ENCODE measurements at places on chromosomes 3 and 15. TPM values are rescaled to one million over a fixed set of nuclear protein-coding genes. Genes with fewer than 3 reads are reported as not detected.

- no peak for DNase-seq
- H3K4me1 ChIP-seq, result no peaks in the 10 kb centered on the region
- H3K36me3 ChIP-seq, result no peaks in the 10 kb centered on the region
- H3K4me3 ChIP-seq, result no peak overlapping the region
- H3K27me3 ChIP-seq, result no peaks in the 10 kb centered on the region
Measured at GRCh38 chr15:48602358-48603122, 43.0 kb downstream of the FBN1 start.

- H3K4me3 ChIP-seq, result no peak overlapping the region
- no peaks in the 10 kb centered on the region for H3K4me1 ChIP-seq
- H3K27ac ChIP-seq, result no peak overlapping the region
Measured at GRCh38 chr15:29542994-29543393, 273.4 kb upstream of the NSMCE3 start.

- DNase-seq, result no peak
- no peaks in the 10 kb centered on the region for H3K36me3 ChIP-seq
- no peak overlapping the region for H3K27ac ChIP-seq
- H3K27me3 ChIP-seq, result no peaks in the 10 kb centered on the region
- no peaks in the 10 kb centered on the region for H3K4me1 ChIP-seq
Measured at GRCh38 chr3:162376761-162377160, 880.2 kb downstream of the OTOL1 start.

- no peaks in the 10 kb centered on the region for H3K27me3 ChIP-seq
- H3K36me3 ChIP-seq, result no peaks in the 10 kb centered on the region
- peak; percentile 70 for DNase-seq
- no peak overlapping the region for H3K27ac ChIP-seq
Measured at GRCh38 chr3:24773798-24774197, 279.1 kb upstream of the THRB start.

DNA sequence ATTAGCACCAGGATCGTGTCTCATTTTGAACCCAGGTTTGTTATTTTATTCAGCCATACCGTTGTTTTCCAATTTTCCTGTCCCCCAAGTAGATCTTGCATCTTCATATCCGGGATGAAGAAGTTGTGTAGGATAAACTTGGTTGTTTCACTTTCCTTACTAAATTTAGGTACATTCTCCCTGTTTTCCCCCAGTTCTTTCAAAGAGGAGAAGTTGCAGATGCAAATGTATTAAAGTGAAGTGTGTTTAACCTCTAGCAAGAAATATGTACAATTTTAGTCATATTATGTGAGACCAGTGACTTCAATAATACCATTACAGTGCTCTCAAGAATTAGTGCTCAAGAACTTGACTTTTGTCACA, 1.3 kb downstream of the ATXN7 start:
- no peak overlapping the region for H3K27ac ChIP-seq
- peaks cover 8% of the 10 kb centered on the region for H3K4me1 ChIP-seq
- H3K4me3 ChIP-seq, result peak overlapping the region; percentile 97

DNA sequence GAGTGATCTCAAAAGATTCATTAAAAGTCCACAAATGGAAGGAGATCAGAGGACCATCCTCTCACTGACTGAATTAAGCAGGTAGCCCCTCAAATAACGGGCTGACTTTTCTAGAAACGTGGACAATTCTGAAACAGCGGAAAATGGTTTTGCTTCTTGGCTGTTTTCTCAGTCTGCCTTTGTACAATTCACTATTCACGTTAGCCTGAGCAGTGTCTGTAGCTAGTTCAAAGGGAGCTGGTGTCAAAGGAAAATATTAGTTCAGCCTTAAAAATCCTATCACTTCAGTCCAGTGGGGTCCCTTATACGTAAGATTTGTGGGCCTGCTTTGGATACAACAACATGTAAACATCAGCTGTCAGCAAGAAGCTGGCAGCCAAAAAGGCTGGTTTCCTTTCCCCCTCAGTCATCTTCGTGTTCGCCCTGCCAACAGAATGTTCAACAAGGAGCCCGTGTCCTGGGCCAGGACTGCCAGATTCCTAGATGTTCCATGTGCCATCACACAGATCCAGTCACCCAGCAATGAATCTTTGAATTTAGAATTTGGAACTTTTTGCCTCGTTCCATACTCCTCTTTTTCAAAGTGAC, 19.3 kb downstream of the LMCD1 start:
- peaks cover 3% of the 10 kb centered on the region for H3K4me1 ChIP-seq
- no peaks in the 10 kb centered on the region for H3K27me3 ChIP-seq
- DNase-seq, result no peak
- H3K27ac ChIP-seq, result no peak overlapping the region
- H3K4me3 ChIP-seq, result no peak overlapping the region

DNA sequence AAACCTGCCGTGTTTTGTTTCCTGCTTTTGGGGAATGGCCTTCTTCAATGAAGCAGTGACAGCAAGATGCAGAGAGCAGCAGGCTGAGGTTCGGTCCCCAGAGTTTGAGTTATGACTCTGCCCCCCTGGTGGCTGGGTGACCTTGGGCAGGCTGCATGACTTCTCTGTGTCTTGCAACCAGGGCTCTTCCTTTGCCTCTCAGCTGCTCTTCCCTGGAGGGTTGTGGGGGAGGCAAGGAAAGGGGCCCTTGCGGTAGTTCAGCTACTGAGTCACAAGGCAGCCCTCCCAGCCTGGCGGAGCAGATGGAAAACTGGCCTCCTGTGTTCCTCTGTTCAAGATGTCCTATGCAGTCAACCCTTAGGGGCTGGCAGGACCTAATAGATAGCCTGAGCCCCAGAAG, 17.1 kb downstream of the CTXND1 start:
- H3K36me3 ChIP-seq, result no peaks in the 10 kb centered on the region
- no peaks in the 10 kb centered on the region for H3K4me1 ChIP-seq
- peak; percentile 80 for DNase-seq
- H3K27me3 ChIP-seq, result no peaks in the 10 kb centered on the region

- no peaks in the 10 kb centered on the region for H3K27me3 ChIP-seq
- no peaks in the 10 kb centered on the region for H3K4me1 ChIP-seq
- H3K36me3 ChIP-seq, result peaks cover 2% of the 10 kb centered on the region
Measured at GRCh38 chr3:129462361-129462968, 22.4 kb downstream of the IFT122 start.

DNA sequence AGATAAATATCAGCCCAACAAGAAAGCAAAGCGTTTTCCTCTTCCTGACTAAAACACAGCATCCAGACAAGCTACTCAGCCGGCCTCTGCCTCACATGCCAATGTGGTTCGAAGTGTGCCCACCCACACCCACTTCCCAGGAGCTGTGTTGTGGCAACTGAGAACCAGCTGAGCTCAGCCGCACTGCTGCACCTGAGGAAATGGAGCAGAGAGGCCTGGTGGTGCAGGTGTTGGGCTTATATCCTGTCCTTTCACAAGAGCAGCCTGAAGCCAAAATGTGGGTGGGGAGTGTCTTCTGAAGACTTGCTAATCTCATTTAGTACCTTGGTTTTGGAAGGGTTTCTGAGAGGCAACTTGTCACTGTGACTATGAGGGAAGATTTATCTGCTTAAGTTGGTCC, 23.0 kb upstream of the RETNLB start:
- no peaks in the 10 kb centered on the region for H3K36me3 ChIP-seq
- no peak for DNase-seq
- no peaks in the 10 kb centered on the region for H3K27me3 ChIP-seq
- H3K4me1 ChIP-seq, result no peaks in the 10 kb centered on the region

DNA sequence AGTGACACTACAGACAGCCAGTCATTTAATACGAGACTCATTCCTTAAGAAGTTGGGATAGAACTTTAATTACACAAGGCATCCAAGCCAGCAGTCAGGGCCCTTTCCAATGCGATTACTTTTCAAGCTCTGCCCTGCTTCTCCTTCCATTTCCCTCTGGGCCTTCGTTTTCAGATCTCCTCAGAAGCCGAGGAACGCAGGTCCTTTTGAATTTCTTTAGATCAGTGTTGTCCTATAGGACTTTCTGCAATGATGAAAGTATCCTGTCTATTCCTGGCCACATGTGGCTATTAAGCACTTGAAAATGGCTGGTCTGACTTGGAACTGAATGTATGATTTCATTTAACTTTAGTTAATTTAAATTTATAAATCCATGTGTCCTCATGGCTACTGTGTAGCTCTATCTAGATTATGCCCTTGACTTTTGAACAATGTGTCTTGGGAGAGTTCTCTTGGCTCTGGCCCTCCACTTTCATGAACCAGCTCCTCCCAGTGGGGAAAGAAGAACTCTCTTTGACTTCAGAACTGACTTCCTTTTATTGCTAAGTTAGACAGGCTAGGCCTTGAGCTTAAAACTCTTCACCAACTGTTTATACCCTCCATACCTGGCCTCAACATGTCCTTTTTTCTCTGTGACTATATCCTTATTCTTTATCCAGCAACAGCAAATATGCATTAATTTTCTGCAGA, 22.6 kb downstream of the TGFBR2 start:
- H3K4me1 ChIP-seq, result peaks cover 12% of the 10 kb centered on the region
- H3K27ac ChIP-seq, result no peak overlapping the region
- no peaks in the 10 kb centered on the region for H3K27me3 ChIP-seq
- H3K4me3 ChIP-seq, result no peak overlapping the region
- DNase-seq, result no peak

- no peaks in the 10 kb centered on the region for H3K27me3 ChIP-seq
- H3K36me3 ChIP-seq, result no peaks in the 10 kb centered on the region
- no peak for DNase-seq
- no peak overlapping the region for H3K27ac ChIP-seq
- no peak overlapping the region for H3K4me3 ChIP-seq
Measured at GRCh38 chr15:41778521-41778920, 4.2 kb downstream of the MAPKBP1 start.

- no peaks in the 10 kb centered on the region for H3K27me3 ChIP-seq
- no peak for DNase-seq
- H3K4me3 ChIP-seq, result no peak overlapping the region
- no peak overlapping the region for H3K27ac ChIP-seq
- H3K4me1 ChIP-seq, result no peaks in the 10 kb centered on the region
Measured at GRCh38 chr3:13539292-13539638, 9.7 kb upstream of the FBLN2 start.

- H3K27ac ChIP-seq, result no peak overlapping the region
- H3K27me3 ChIP-seq, result peaks cover 33% of the 10 kb centered on the region
- no peak for DNase-seq
Measured at GRCh38 chr15:74959586-74959939, 3.0 kb upstream of the RPP25 start.

DNA sequence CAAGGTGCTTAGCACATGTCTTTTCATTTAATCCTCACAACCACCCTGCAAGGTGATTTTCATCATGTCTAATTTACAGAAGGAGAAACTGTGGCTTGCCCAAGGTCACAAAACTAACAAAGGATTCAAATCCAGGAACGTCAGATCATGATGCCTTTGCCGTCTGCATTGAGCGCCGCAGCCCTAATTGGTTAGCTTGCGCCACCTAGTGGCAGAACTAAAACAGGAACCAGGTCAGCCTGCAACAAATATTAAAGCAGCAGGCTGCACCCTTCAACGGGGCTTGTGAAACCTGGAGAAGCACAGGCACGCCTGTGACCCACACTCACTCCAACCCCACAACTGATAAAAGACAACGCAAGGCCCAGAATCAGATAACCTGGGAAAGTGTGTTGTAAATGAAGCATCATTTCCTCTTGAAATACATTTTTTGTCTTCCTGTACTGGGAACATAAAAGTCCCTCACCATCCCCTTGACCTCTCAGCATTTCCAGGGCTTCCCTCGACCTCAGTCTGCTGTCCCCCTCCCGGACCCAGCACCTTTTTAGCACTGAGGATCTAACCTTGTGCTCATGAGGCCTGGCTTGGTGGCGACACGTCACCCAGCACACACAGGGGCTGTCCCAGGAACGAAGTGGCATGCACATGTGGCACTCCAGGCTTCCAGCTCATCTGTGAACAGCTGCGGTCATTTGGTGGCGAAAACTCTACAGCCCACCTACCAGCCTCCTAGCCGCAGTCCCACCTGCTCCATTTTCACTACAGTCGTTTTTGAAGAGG, 17.3 kb downstream of the DPH3 start:
- peak; percentile 49 for DNase-seq
- H3K4me1 ChIP-seq, result no peaks in the 10 kb centered on the region
- no peak overlapping the region for H3K4me3 ChIP-seq
- no peak overlapping the region for H3K27ac ChIP-seq
- no peaks in the 10 kb centered on the region for H3K36me3 ChIP-seq

DNA sequence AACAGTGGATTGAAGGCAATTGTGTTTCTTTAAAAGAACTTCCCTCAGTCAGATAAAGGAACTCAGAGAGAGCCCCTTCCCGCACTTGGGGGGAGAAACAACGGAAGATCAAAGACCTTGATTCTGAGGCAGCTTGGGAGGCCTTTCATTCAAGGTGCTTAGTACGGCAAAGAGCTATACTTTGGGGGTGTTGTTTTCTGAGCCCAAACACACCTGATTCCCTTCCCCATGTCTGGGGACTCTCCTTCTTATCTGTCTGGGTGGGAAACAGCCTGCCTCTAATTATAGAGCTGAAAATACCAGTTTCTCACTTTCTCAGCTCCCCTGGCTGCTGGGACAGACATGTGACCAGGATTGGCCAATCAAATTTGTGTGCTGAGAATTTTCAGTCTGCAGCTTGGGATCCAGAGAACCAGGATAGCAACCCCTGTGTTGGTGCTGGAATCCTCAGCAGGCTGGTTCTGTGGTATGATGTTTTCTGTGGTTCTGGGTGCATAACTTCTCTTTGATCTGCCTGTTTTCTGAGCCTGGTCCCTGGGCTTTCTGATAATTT, 19.4 kb upstream of the IQCF6 start:
- H3K27me3 ChIP-seq, result no peaks in the 10 kb centered on the region
- H3K4me3 ChIP-seq, result no peak overlapping the region
- peak; percentile 57 for DNase-seq
- no peak overlapping the region for H3K27ac ChIP-seq

DNA sequence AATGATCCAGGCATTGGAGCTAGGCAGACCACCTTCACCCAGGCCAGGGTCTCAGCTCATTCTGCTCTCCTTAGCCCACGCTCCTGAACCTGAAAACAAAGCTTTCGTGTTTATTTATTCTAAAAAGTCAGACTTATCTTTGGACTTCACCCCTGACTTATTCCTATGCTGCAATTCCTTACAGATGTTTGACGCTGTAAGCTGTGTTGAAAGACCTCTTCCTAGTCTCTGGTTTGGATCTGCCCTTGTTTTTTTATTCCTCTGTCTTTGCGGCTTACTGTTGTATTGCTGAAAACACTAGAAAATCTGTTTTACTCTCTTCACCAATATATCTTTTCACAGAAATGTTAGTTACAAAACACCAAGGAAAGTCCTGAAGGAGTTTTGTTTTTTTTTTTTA, 40.5 kb upstream of the LDHAL6B start:
- H3K27me3 ChIP-seq, result no peaks in the 10 kb centered on the region
- no peak overlapping the region for H3K4me3 ChIP-seq
- H3K27ac ChIP-seq, result no peak overlapping the region
- peaks cover 8% of the 10 kb centered on the region for H3K36me3 ChIP-seq
- DNase-seq, result no peak

The TGM4 gene
- not detected for total RNA-seq

The GOLGA8T gene
- 1.5 TPM for total RNA-seq

The STAC gene
- 18.1 TPM for total RNA-seq

The CLSTN2 gene
- total RNA-seq, result 0.52 TPM

The BRK1 gene
- 137 TPM for total RNA-seq

The LYZL4 gene
- not detected for total RNA-seq

The COPG1 gene
- 104 TPM for total RNA-seq

The MCCC1 gene
- total RNA-seq, result 21.5 TPM

The THAP10 gene
- 3.4 TPM for total RNA-seq

The ZNF662 gene
- not detected for total RNA-seq

The TMEM207 gene
- not detected for total RNA-seq

The RASL12 gene
- total RNA-seq, result 10.3 TPM

The TCF12 gene
- total RNA-seq, result 101 TPM

The IL5RA gene
- not detected for total RNA-seq
